Testis (tissue), 5 donors: ENCODE measurements at places on chromosomes 11 and 22. TPM values are rescaled to one million over a fixed set of nuclear protein-coding genes. Genes with fewer than 3 reads are reported as not detected.

DNA sequence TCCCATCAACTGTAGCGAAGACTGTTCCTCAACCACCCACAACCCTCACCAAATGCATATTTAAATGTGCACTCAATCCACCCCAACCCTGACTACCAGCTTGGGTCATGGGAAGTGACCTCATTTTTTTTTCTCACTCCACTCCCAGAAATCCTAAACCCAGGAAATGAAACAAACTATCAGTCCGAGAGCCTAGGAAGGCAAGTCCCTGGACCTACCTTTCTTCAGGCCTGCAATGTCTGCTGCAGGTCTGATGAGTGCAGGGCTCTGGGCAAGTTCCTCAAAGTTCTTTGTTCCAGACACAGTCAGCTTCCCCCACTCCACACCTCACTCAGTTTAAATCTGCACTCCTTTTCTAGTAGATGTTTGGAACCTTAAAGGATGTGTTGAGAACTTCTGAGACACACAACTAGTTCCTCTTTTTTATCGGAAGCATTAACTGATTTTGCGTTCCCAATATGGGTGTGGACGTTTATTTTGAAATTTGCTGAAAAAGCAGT is at the start of gene MS4A4E:
Gene MS4A4E, minus strand, starts transcription at position 398 of the 500 bp plus-strand sequence. CDS start 13,082 bp downstream, outside the sequence.
- H3K4me3 ChIP-seq = no peak within 1 kb of the TSS
- no peak within 1 kb of the TSS for H3K27ac ChIP-seq

DNA sequence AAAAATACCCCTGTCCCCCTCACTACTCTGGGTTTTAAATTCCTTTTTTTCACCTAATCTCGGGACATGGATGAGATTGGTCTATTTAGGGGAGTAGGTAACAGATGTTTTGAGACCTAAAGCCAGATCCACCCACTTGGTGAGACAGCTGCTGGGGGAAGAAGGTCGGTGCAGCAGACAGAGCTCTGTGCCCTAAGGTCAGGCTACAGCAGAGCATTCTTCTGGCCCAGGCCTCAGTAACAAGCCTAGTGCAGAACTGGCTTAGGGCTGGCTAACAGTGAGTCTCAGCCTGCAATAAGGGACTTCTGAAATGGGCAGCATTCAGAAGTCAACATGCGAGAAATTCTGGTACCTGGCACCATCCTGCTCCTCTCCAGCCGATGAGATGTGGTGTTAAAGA is 444.9 kb upstream of the KIRREL3 start:
- no peak overlapping the region for H3K4me3 ChIP-seq
- H3K27ac ChIP-seq = no peak overlapping the region
- peak; percentile 42 for DNase-seq

DNA sequence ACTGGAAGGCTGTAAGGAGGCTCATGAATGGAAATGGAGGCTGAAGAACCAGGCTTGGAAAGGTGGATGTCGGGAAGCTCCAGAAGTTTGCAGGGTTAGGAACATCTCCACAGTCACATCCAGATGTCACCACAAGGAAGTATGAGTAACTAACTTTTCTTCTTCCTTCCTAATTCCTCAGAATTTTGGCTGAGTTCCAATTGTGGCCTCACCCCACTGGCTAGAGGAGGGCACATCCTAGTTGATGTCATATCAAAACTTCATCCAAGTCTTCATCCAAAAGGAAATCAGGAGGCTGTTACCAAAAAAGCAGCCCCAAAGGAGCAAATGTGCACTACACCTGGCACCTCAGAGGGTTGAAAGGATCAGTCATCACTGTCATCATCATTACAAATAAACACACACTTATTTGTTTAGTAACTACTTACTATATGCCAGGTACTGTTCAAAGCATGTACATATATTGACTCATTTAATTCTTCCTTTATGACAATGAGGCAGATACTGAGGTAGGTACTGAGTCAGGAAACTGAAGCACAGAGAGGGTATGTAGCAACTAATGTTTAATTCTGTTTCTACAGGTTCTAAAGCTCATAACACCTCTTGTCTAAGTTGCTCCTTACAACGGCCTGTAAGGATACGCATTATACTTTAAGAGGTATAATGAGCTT is 7.3 kb upstream of the PTPN5 start:
- DNase-seq = no peak
- peaks cover 8% of the 10 kb centered on the region for H3K4me1 ChIP-seq
- H3K36me3 ChIP-seq = no peaks in the 10 kb centered on the region
- no peaks in the 10 kb centered on the region for H3K27me3 ChIP-seq

- H3K27me3 ChIP-seq = no peaks in the 10 kb centered on the region
- peaks cover 32% of the 10 kb centered on the region for H3K4me1 ChIP-seq
- no peak overlapping the region for H3K4me3 ChIP-seq
- H3K36me3 ChIP-seq = no peaks in the 10 kb centered on the region
Observed at GRCh38 chr22:42948294-42948693, 66.7 kb downstream of the PACSIN2 start.

Gene CYP2D6
- 1.4 TPM for total RNA-seq

- DNase-seq = no peak
- H3K27ac ChIP-seq = no peak overlapping the region
- peaks cover 7% of the 10 kb centered on the region for H3K36me3 ChIP-seq
- no peak overlapping the region for H3K4me3 ChIP-seq
Observed at GRCh38 chr22:39427751-39428596, 28.4 kb downstream of the TAB1 start.

Gene RGL4
- total RNA-seq = 8.1 TPM

Gene LRRC56
- total RNA-seq = 22.2 TPM

Gene SFI1
- 129 TPM for total RNA-seq

Gene KIF18A
- total RNA-seq = 14.4 TPM

- no peaks in the 10 kb centered on the region for H3K36me3 ChIP-seq
- peak; percentile 74 for DNase-seq
- peaks cover 21% of the 10 kb centered on the region for H3K4me1 ChIP-seq
- H3K27me3 ChIP-seq = no peaks in the 10 kb centered on the region
- peak overlapping the region; percentile 50 for H3K27ac ChIP-seq
Observed at GRCh38 chr22:43377896-43378704, 33.7 kb upstream of the MPPED1 start.
